Renal pelvis (tissue), 12 donors: ENCODE measurements at places on chromosomes 12 and 14.
A peak's percentile ranks its signal among the peaks of the same experiment; 100 is the strongest.

DNA sequence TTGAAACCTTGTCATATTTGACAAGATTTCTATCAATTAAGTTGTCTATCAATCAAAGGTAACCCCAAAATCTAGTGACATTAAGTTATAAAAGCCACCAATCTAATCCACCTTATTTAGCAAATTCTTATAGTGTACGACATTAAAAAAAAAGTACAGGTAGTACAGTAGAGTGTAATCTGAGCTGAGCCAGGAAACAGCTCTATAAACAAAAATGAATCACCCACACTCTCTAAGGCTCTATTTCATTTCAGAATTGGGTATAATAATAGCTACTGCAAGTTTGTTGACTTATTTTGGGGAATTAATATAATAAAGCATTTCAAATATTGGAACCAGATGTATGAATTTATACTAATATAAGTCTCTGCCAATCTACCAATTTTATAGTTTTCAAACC is 342.4 kb upstream of the FLRT2 start:
- DNase-seq: no peak

DNA sequence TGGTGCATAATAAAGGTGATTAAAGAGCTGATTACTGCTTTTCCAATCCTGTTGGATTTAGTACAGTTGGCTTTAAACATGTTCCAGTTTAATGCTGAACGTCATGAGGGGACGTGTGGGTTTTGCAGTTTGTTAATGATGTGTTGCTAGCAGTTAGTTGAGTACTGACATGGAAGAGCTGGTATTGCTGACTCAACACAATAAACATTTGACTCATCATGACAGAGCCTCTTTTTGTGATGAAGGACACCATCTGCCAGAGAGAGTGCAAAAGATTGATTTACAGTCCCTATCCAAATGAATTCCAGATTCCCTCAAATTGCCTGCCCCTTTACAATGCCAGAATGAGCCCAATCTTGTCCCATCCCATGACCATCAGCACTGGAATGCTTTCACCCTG is 346.2 kb upstream of the PRICKLE1 start:
- no peak for DNase-seq

GRCh38 chr12:113390064-113391043 is 13.3 kb downstream of the SDS start:
- no peak for DNase-seq

DNA sequence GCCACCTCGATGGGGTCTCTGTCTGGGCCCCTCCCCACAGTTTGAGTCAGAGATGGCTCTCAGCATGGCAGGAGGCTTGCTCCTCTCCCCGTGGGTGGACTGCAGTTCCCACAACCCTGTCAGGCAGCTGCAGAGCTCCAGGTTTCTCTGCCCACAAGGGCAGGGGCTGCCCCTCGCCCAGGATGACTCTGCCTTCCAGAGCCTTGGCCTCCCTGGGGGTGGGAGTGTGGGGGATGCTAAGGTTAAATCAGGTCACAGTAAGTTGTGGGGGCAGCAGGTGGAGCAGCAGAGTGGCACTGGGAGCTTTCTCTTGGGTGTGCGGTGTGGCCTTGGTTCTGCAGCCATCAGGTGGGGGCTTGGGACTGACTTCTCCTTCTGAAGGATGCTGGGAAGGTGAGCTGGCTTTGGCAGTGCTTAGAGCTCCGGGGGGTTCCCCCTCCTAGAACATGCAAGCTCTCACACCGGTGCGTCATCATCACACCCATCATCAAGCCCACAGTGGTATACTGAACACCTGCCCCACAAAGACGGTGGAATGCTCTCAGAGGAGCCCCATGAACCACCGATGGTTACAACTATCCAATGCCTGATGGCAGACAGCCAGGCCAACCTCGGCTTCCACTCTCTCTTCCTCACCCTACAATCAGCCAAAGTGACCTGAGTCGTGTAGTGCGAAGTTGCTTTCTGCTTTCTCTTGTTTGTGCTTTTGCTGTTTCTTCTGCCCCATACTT is 39.7 kb downstream of the ERH start:
- no peak for DNase-seq

DNA sequence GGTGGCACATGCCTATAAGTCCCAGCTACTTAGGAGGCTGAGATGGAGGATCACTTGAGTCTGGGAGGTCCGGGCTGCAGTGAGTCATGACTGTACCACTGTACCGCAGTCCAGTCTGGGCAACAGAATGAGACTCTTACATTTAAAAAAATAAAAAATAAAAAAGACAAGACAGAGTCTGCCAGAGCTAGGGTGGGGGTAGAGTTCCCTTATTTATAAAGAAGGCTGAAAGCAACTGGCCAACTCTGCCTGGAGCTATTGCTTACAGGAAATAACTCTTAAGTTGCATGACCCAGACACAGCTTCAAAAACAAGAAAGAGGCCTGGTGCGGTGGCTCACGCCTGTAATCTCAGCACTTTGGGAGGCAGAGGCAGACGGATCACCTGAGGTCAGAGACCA is 31.5 kb downstream of the NUMB start:
- DNase-seq: no peak

DNA sequence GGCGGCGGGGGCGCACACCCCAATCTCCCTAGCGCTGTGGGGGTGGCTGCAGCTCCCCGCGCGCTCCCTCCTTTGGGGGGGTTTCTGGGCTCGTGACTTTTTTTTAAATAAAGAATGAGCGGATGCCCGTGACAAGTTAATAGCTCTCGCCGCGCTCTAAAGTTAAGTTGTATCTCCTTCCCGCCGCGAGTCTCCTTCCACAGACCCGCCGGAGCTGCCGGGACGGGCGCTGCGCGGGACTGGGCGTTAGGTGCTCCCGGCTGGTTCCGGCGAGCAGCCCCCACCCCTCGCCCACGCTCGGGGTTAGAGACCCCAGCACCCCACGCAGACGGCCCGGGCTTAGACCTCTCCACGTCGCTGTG is 82.6 kb upstream of the HMGA2 start:
- DNase-seq: peak; percentile 66

DNA sequence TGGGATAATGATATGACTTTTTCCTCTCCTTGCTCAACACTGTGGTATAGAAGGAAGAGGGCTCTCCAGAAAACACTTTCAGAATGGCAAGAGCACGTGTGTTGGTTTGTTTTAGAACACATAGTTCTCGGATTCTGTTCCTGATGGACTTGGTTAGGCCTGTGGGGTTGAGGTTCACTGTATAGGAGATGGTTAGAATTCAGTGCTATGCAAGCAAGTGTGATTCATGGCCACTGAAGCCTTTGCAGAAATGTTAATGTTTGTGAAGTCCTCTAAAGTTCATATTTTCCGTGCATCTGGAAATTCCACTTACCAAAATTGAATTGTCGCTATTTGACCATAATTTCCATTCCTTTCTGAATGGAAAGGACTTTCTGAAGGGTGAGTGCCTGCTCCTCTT is 233.2 kb upstream of the DDHD1 start:
- DNase-seq: no peak

DNA sequence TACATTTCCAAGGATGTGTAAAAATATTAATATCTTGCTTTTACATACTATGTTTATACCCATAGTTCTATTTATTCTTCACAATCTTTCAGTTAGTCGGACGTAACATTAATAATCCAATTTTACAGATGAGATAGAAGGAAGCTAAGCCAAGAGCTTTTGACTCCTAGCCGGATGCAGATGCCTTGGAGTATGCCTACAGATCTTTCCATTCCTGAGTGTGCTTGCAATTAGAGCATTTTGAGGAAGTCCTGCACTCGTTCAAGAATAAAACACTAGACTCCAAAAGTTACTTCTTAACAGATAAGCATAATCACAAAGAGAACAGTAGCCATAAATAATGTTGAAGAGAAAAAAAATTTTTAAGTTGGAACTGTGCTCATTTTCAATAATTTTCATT is 337.6 kb upstream of the CLEC14A start:
- DNase-seq: no peak

- DNase-seq: no peak
Observed at GRCh38 chr12:12686925-12687324, 9.1 kb downstream of the GPR19 start.

- no peak for DNase-seq
Observed at GRCh38 chr12:131915000-131915689, 13.9 kb upstream of the PUS1 start.

DNA sequence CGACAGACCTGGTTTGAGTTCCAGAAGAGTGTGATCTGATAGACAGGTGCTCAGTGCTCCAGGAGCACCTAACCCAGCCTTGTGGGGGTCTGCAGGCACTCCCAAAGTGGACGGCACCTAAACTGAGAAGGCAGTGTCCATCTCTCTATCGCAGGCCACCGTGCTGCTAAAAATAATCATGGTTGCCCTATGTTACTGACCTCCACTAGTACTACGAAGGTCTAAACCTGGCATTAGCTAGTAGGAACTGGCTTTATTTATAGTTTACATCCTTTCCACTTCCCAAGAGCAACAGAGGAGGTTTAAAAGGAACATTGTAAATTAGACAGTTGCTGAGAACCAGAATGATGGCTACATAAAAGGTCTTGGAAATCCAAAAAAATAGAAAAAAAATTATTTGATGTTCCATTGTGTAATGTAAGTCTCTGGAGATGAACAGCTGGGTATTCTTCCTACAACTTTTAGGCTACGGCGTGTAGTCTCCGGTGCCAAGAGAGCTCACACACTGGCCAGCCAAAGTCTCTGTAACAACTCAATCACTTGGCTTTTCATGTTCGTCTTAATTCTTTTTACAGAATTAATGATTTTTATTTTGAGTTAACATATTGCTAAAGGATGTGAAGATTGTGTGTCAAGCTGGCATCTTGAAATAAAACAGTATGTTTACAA is 27.3 kb downstream of the PPFIBP1 start:
- DNase-seq: no peak

- no peak for DNase-seq
Observed at GRCh38 chr12:2329661-2330210, 276.9 kb downstream of the CACNA1C start.

GRCh38 chr12:124224535-124225110 is 70.3 kb upstream of the RFLNA start:
- DNase-seq: no peak

- DNase-seq: peak; percentile 64
Observed at GRCh38 chr12:85076688-85077430, 40.7 kb downstream of the LRRIQ1 start.

DNA sequence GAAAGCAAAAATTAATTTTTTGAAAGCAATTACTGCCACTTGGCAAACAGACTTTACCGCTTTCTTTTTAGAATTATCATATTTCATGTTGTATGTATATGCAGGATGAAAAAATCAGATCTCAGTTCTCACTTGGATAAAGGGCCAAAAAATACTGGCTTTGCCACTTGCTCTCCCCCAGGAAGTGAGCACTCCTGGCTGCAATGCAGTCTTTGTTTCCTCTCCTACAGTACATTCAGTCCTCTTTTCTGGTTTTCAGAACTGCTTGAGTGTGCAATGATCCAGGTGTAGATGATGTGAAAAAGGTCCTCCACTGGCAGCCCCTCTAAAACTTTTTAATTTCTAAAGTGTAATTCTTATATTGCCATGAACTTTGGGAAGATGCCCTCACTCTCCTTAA is 183.4 kb downstream of the SLC25A21 start:
- DNase-seq: no peak

GRCh38 chr12:117334051-117334450 is 27.4 kb downstream of the NOS1 start:
- no peak for DNase-seq

DNA sequence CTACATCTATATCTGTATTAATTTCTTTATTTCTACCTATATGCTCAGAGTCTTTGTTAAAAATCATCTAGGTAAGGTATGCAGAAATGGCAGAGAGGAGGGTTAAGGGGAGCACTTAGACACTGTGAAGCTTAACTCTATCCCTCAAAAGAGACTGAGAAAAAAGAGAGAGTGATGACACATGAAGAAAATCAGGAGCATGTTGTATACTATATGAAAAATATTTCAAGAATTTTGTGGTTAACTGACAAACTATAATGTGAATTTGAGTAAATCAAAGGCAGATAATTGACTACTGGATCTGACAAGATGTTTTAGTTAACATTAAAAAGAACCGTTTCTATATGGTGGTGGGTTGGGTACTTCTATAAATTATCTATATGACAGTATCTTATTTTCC is 1814.2 kb upstream of the SEL1L start:
- no peak for DNase-seq

- DNase-seq: no peak
Observed at GRCh38 chr12:88725592-88726143, 145.4 kb upstream of the KITLG start.

GRCh38 chr12:123917337-123917850 is 55.2 kb downstream of the CCDC92 start:
- DNase-seq: no peak

- no peak for DNase-seq
Observed at GRCh38 chr12:71591601-71592000, 72.0 kb downstream of the ZFC3H1 start.

DNA sequence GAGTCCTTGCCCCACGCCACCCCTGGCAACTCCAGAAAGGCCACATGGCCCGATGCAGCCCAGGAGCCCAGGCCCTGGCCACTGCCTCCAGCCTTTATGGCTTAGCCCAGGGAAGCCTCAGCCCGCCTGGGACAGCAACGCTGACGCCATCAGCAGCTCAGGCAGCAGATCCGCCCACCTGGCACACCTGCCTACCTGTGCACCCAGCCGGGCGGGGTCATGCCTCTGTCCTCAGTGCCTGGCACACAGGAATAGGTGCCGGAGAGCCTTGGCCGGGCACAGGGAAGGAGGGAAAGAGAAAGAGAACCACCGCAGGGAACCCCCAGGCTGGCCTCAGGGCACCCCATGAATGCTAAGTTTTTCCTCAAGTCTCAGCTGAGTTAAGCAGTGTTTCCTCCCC is 21.1 kb downstream of the BEGAIN start:
- no peak for DNase-seq

DNA sequence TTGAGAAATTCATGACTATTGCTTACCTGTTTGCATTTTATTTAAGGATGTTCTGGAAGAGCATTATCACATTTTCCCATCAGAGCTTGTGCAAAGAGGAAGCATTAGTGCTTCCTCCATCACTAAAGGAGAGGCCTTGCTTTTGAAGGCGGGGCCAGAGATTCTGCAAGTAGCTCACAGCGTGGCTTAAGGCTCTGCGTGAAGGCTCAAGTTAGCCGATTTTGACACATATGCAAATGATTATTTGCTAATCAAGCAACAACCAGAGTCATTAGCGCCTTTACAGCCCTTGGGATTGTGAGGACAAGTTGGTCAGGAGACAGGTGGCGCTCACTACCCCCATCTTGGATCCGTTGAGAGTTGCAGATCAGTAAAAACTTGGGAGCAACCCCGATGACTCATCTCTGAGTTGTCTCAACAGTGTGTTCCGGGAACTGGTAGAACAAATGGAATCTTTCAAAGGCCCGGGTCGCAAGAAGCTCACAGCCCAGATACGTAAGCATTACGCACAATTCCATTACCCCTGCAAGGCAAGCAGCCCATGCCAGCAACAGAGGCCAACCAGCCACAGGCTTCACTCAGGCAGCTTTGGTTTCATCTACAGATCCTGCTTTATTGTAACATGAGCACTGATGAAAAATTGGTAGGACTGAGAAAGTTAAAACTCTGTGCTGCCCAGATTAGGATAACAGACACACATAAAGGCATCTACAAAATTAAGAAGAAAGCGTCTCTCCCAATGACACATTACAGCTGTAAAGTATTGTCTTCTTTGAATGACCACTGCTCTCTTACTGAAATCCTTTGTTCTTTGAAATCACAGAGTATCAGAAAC is 34.9 kb upstream of the SPTSSA start:
- peak; percentile 62 for DNase-seq
